GDM1 (cell line): ENCODE measurements at places on chromosomes 6 and 20.

DNA sequence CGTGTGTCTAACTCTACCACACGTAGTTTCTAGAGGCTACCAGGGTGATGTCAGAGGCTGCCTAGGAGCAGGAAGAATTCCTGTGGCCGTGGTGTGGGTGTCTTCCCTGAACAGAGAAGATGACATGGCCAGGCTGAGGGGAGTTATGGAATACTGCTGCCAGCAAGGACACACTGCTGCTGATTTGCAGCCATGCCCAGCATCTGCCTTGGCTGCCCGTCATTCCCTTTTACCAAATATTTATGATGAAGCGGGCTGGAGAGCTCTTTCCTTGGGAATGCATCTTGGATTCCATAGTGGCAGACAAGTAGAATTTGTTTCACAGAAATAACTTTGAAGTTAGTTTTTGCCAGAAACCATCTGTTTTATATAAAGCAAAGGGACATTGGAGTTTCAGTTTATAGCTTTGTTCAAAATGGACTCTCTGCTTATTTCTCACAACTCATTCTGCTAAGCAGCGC, 80.8 kb upstream of the VSTM2L start:
- DNase-seq = no peak

- no peak for DNase-seq
Measured at GRCh38 chr6:124995131-124995530, 32.9 kb downstream of the RNF217 start.

DNA sequence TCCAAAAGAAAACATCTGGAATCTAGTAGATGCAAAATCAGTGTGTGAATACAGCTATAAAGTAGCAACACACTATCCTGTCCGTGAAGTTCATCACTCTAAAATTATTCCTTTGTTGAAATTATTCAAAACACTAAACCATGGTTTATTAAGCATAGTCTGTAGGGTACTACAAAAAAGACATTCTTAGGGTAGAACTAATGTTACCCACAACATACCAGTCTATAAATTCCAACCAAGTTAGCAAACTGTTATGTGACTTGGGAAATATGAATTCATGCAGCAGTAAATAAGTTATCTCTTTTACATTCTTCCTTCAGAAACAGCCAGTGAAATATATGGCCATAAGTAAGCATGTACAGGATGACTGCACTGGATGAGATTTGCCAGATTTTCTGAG, 580.3 kb upstream of the ADGRB3 start:
- no peak for DNase-seq

DNA sequence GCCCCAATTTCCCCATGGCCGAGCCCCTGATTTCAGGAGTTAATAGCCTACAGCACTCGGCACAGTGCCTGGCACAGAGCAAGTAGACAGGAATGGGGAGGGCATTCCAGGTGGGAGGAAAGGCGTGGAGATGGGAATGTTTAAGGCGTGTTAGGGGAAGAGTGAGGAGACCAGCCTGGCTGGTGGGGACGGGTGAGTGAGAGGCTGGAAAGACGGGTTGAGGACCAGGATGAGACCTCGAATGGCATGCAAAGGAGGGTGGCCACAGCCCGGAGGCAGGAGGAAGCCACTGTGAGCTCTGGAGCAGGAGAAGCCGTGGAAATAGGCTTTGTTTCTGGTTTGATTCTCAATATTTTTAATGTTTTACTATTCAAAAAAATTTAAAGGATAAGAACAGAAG, 49.5 kb downstream of the CEBPB start:
- no peak for DNase-seq

DNA sequence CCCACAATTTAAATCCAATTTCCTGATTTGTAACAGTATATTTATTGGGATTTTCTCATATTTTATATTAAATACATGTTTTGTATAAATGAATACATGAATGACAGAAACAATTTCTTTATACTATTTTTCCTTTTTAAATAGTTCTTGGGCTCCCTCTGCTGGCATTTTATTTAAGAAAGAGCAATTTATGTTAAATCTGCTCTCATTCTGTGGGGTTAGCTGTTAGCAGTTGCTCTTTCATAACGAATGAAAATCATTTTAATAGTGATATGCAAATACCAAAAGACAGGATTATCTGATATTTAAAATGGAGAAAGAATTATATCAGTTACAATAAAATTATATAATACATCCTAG, 118.3 kb downstream of the RALGAPA2 start:
- no peak for DNase-seq
